Activated CD8-positive, alpha-beta memory T cell treated with anti-CD3 and anti-CD28 coated beads for 24 hours (primary cell): ENCODE measurements at places on chromosomes 6 and 20.

DNA sequence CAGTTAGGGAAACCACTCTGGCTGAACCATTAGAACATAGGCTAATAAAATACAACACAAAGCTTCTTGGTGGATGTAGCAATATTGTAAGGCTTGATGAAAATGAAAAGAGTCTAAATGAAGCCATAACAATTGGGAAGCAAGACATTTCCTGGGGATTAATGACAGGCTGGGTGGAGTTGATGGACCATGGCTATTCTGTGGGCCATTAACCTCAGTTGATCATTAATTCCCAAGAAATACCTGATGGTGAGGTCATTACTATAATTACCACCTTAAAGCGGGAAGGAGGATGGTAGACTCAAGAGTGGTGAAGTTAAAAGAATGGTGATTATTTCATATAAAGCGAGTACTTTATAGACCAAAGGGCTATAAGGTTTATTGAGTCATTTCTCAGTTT lies 455.8 kb upstream of the MAP3K7 start:
- DNase-seq, result no peak

- no peak for DNase-seq
Measured at GRCh38 chr20:7841291-7841970, 98.8 kb downstream of the HAO1 start.

- peak; percentile 66 for DNase-seq
Measured at GRCh38 chr6:14270925-14271788, 153.6 kb downstream of the CD83 start.

- no peak for DNase-seq
Measured at GRCh38 chr6:6191476-6191875, 129.0 kb downstream of the F13A1 start.

DNA sequence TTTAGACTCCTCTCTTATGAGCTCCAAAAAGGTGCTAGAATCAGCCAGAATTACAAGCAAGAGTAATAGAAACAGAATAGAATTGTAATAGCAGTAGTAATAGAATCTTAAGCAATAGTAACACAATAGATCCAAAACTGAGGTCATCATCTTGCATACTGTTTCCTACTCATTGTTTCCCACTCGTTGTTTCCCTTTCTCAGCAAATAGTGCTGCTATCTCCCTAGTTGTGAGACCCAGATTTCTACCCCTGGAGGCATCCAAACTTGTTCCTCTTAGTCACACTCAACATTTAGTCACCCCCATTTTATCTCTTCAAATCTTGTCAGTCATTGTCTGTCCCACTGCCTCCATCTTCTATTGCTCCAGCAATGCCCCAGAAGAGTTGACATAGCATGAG lies 356.9 kb upstream of the MARCKS start:
- no peak for DNase-seq

DNA sequence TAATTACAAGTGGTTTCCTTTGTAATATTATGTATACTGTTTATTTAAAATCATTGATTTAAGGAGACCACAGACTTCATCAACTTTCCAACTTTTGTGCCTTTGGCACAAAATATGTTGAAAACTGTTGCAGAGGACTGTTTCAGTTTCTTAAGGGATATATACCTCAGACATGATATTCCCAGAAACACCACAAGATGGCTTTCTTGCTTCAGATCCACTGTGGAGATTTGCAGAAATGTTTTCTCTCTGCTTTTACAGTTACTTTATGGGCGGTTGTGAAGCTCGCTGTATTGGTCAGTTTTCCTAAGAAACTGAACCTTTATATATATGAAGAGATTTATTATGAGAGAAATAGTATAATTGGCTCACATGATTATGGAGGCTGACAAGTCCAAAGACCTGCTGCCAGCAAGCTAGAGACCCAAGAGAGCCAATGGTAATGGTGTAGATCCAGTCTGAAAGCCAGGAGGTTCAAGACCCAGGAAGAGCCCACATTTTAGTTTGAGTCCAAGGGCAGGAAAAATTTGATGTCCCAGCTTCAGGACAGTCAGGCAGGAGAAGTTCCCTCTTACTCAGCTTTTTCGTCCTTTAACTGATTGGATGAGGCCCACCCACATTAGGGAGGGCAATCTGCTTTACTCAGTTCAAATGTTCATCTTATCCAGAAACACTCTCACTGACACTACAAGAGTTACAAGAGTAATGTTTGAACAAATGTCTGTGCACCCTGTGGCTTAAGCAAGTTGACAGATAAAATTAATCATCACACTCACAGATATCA lies 12.8 kb downstream of the ME1 start:
- DNase-seq, result no peak

- no peak for DNase-seq
Measured at GRCh38 chr20:50405915-50406609, 104.1 kb upstream of the PTPN1 start.

GRCh38 chr20:24109008-24109407 lies 120.4 kb upstream of the GGTLC1 start:
- DNase-seq, result no peak

- no peak for DNase-seq
Measured at GRCh38 chr6:100678027-100678426, 203.1 kb downstream of the ASCC3 start.

DNA sequence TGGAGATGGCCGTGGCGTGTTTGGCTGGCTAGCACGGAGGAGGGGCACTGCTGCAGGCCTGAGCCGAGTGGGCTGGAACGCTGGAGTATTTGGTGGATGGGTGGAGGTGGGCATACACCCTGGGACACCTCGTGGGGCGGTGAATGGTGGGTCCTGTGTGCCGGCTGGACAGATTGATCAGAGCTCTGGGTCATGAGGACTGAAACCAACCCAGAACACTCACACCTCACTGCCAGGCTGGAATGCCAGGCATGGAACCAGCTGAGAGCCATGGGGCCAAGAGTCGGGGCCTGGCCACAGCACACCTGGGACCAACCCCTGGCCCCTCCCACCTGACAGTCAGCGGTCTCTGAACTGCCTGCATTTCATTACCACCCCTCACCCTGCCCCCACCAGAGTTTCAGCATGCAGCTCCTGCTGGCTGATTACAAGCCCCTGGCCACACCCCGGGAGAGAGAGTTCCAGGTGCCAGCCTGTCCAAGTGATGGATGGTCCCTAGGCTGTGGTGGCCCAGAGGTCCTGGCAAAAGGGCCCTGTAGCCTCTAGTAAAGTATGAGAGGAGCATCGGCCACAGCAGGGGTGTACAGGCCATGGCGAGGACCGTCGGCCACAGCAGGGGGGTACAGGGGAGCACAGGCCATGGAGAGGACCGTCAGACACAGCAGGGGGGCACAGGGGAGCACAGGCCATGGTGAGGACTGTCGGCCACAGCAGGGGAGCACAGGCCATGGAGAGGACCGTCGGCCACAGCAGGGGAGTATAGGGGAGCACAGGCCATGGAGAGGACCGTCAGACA lies 3.3 kb downstream of the NPBWR2 start:
- no peak for DNase-seq

- DNase-seq, result no peak
Measured at GRCh38 chr6:11423072-11423471, 114.5 kb upstream of the TMEM170B start.

DNA sequence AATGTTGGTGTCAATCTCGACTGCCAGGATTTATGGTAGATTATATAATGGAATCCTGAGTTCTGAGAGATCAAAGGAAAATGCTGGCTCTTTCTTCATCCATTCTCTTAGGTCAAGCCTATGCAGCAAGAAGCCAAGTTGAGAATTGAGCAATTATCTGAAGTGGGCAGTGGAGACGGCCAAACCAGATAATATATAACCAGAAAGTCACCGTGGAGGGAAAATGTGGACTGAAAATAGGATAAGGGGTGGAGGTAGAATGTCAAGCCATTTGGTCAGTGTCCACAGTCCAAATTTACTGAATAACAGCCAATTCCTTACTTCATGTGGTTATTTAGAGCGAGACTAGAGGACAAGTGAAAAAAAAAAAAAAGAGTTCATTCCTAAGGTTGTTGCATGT lies 107.8 kb upstream of the ESR1 start:
- DNase-seq, result no peak
